ENCODE measurements at places on chromosomes 5 and 9.

DNA sequence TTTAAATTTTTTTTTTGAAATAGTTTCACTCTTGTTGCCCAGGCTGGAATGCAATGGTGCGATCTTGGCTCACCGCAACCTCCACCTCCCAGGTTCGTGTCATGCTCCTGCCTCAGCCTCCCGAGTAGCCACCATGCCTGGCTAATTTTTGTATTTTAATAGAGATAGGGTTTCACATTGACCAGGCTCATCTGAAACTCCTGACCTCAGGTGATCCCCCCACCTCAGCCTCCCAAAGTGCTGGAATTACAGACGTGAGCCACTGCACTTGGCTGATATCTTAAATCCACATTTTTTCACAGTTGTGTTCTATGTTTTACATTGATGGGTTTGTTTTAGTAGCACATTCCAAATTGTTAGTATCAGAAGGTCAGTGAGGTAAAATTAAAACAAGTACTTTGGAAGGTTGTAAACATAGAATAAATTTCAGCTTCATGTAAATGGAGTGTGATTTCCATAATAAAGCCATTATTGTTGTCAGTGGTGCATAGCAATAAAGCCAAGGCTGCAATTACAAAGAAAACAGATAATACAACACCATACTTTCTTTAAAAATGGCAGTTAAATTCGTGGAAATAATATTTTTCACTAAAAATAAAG, 287.2 kb downstream of the ARRDC3 start:
- DNase-seq, result no peak

- no peak for DNase-seq
These were observed 15.1 kb downstream of the GSN start for GRCh38 chr9:121283080-121283398.

DNA sequence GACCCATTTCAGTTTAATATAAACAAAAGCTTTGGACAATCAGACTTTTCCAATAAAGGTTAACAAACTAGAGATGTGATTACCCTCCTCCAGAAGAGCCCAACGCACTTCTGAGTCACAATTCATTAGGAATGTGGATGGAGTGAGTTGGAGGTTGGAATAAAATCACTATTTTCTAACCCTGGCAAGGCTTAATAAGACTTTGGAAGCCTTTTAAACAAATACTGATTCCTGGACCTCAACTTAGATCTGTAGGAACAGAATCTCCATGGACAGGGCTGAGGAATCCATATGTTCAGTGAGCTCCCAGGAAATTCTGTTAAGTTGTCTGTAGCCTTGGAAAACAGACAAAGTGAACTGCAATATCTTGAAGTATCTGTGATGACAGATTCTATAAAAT, 233.5 kb upstream of the ELL2 start:
- no peak for DNase-seq

GRCh38 chr9:129113645-129114304, 2.6 kb downstream of the PTPA start:
- no peak for DNase-seq
